ENCODE measurements at places on chromosomes 1 and 21.
A peak's percentile ranks its signal among the peaks of the same experiment; 100 is the strongest.

DNA sequence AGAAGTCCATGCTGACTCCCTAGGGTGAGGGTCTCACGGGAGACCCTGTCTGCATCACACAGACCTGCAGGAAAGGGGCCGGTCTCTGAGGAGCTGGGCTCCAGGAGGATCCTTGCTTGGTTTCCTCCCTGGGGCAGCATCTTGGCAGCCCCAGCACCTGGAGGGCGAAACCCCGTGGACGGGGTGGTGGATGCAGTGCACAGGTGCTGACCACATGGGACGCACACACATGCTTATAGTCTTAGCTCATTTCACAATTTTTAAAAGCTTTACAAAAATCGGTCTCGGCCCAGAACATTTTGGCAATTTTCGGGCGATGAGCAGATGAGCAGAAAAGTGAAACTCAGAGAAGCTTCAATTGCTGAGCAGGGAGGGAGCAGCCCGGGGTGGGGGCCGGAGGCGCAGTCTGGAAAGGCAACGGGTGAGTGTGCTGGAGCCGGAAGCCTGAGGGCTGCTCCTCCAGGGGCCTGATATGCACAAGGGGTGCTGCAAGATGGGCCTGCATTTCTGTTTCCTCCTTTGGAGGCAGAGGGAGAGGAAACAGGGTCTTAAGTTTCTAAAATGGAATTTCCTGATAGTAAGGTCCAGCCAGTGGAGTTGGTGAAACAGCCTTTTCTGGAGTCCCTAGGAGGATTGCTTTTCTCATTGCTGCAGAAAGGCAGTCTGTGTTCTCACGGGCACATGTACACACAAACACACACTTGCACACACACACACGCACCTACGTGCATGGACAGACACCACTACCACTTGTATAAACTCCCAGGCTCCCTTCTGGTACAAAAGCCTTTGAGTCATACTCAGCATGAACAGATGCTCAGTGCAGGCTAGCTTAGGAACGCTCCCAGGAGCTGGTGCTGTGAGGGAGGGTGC is 60.6 kb downstream of the SCCPDH start:
- no peak for DNase-seq

GRCh38 chr1:26181586-26182382 is 4.5 kb downstream of the CNKSR1 start:
- DNase-seq: no peak

- DNase-seq: no peak
These were observed 39.0 kb upstream of the MAGOH start for GRCh38 chr1:53277326-53277725.

DNA sequence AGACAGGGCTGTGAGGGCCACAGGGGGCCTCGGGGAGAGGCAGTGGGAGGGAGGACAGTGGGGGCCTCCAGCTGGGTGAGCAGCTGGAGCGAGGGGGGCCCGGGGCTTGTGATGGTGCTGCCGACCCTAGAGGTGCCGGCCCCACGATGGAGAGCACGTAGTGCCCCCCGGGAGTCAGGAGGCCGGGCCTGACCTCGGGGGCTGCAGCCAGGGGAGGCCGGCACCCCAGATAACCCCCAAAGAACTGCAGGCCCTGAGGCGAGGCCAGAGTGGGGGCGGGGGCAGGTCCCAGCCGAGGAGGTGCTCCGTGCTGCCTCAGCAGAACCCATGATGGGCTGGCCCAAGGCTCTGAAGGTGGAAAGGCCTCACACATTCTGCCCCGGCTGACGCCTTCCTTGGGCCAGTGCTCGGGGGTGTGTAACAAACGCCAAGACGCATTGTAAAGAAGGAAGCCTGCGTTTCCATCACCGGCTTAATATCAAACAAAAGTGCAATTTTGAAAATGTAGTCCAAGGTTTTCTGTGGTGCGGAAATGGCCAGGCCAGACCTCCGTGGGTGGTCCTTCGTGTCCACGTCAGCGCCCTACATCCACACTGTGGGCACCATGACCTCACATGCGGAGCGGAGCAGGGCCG is 55.2 kb downstream of the COL6A1 start:
- DNase-seq: no peak

DNA sequence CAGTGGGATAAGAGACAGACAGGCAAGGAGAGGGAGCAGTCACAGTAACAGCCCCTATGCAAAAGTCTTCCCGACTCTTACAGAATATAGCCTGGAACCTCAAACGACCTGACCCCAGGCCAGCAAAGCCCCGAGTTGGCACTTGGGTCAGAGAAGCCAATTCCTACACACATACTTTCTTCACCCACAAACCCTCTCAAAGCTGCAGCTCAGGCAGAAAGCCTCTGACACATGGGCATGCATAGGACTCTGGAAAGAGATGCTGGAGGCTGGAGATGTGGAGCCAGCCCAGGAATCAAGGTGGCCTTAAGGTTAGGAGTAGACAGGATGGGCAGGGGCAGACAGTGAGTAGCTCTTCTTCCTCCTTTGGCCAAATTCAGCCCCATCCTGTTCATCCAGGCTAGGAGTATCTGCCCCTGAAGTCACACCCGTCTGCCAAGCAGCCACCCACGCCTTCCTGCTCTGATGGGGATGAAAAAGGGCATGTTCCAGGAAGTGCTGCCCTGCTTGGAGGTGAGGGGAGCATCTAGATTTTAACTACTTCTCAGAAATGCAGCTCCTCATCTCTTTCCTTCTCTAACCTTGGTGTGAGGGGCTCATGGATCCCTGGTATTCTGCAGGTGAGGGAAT is 7.8 kb downstream of the SLC41A1 start:
- no peak for DNase-seq

DNA sequence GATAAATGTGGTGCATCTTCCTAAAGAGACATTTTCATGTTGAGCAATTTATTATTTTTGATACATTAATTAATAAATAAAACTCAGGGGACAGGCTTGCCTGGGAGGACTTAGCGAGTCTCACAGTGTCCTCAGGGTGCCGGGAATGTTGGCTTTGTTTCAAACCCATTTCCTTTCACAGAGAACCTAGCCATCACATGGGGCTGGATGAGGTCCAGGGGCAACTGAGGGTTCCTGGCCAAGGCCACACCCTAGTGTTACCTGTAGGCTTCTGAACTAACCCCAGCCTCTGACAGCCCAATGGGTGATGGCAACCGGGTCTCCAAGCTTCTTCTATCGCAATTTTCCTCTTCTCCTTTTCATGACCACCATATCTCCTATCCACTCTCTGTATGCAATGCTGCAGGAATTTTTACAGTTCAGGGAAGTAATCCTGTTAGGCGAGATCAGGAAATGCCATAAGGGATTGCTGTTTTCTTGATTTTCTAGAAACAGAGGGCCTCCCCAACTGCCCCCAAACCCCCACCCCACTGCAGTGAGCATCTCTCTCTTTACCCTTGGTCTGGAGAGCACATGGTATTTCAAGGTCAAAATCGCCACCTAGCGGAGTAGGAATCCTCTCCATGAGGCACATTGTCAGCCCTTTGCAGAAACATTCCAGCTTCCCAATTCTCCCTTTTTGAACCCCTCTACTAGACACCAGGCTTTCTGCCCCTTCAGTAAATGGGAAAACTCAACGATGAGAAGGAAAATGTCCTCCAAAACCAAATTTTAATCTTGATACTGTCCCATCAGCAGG is 22.1 kb upstream of the SMYD3 start:
- DNase-seq: no peak

DNA sequence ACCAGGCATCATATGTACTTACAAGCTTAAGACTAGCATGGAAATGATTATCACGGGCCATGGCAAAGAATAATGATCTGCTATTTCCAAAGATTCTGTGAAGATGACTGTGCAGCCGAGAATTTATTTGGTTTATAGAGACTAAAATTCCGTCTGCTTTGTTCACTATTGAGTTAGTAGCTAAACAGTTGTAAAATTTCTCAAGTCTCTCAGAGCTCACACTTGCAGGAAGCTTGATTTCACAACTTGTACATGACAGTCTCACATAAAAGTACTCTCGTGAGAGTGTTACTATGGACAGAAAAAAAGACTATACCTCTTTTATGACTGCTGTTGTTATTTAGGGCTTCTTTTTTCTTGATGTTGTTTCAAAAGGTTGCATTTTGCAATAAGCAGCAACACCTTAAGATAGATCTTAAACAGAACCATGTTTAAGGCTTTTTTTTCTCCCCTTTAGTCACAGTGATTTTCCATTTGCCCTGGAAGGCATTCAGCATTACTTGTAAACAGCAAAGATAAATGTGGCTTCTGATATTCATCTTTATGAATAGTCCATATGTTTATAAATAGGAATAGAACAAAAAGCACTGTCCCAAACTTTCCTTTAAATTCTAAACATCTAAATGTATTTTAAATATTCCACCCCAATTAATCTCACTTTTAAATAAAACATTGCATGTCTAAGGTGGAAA is 24.8 kb downstream of the ST6GALNAC5 start:
- no peak for DNase-seq

GRCh38 chr1:25874635-25875153 is 814 bp downstream of the PAQR7 start:
- DNase-seq: no peak

DNA sequence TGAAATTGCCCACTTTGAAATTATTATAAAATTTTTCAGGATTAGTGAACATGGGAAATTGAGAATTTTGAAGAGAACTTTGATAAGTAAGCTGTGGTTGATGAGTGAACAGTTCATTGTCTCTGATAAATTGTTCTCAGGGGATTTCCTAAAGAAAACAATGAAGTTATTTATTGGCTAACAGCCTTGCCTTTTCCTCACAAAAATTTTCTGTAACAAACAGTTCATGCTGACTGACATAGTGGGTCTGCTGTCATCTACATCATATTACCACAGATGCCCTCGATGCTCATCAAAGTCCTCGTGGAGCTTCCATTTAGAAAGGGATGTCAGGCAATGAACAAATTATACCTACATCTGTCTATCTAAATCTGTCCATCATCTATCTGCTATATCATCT is 113.4 kb downstream of the PTBP2 start:
- DNase-seq: no peak

DNA sequence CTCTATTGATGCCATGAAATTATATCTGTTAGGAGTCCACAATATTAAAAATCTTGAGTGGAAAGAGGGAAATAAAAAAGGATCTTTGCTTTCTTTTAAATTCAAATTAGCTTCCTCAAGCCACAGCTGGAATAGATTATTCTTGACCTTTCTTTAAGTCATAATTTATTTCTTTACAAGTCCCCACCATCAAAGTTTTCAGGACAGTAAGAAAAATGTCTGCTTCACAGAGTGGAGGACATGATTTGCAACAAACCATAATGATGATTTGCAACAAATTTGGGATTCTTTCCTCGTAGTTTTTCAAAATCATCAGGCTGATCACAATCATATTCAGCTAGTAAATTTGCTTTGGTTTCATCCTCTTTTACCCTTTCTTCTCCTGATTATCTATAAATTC is 301.8 kb upstream of the NRIP1 start:
- DNase-seq: no peak

GRCh38 chr1:151476083-151476482 is 16.8 kb upstream of the POGZ start:
- DNase-seq: no peak

GRCh38 chr21:33441489-33442477 is 38.0 kb downstream of the TMEM50B start:
- DNase-seq: no peak

GRCh38 chr1:147641695-147642592 is 28.4 kb downstream of the ACP6 start:
- peak; percentile 73 for DNase-seq

Data from HEK293T (cell line).